ENCODE measurements at places on chromosomes 3 and 15. TPM values are rescaled to one million over a fixed set of nuclear protein-coding genes. Genes with fewer than 3 reads are reported as not detected.

ACTRT3 gene
- not detected for total RNA-seq

SLC12A8 gene
- 24.5 TPM for total RNA-seq

CASR gene
- total RNA-seq: 0.37 TPM

COL8A1 gene
- 16.5 TPM for total RNA-seq

GAP43 gene
- total RNA-seq: 4.8 TPM

EPHA3 gene
- 33.9 TPM for total RNA-seq

SCN11A gene
- total RNA-seq: 1.1 TPM

OR5K2 gene
- not detected for total RNA-seq

ITIH1 gene
- not detected for total RNA-seq

MUC4 gene
- 0.73 TPM for total RNA-seq

ACVR2B gene
- 11.0 TPM for total RNA-seq

LTK gene
- total RNA-seq: 25.2 TPM

VEPH1 gene
- total RNA-seq: 0.58 TPM

CD96 gene
- 7.8 TPM for total RNA-seq

CCDC80 gene
- total RNA-seq: 11.2 TPM

ADCY5 gene
- 6.1 TPM for total RNA-seq

RHOV gene
- 1.8 TPM for total RNA-seq

WWTR1 gene
- 15.4 TPM for total RNA-seq

FBXO45 gene
- 1.2 TPM for total RNA-seq

KLHL24 gene
- total RNA-seq: 186 TPM

GPR62 gene
- not detected for total RNA-seq

EIF4E3 gene
- 11.9 TPM for total RNA-seq

LEKR1 gene
- total RNA-seq: not detected

AP4E1 gene
- total RNA-seq: 6.7 TPM

NEK4 gene
- 7.1 TPM for total RNA-seq

GPR171 gene
- 24.6 TPM for total RNA-seq

SPCS1 gene
- total RNA-seq: 57.5 TPM

BTLA gene
- total RNA-seq: not detected

IQCF5 gene
- not detected for total RNA-seq

NTRK3 gene
- 1.0 TPM for total RNA-seq

PLCB2 gene
- total RNA-seq: 3.5 TPM

CCDC54 gene
- total RNA-seq: not detected

NR2E3 gene
- not detected for total RNA-seq
